Activated T-helper 1 cell treated with Interleukin-2 at 50 U/mL for 16 hours (primary cell): ENCODE measurements at places on chromosomes 6 and 20.
A peak's percentile ranks its signal among the peaks of the same experiment; 100 is the strongest.

GRCh38 chr6:8855411-8855810 lies 420.1 kb upstream of the SLC35B3 start:
- DNase-seq: no peak

- DNase-seq: no peak
These were observed 2.8 kb upstream of the CSTL1 start for GRCh38 chr20:23436681-23437080.

GRCh38 chr6:128244751-128245405 lies 275.5 kb downstream of the PTPRK start:
- DNase-seq: no peak

DNA sequence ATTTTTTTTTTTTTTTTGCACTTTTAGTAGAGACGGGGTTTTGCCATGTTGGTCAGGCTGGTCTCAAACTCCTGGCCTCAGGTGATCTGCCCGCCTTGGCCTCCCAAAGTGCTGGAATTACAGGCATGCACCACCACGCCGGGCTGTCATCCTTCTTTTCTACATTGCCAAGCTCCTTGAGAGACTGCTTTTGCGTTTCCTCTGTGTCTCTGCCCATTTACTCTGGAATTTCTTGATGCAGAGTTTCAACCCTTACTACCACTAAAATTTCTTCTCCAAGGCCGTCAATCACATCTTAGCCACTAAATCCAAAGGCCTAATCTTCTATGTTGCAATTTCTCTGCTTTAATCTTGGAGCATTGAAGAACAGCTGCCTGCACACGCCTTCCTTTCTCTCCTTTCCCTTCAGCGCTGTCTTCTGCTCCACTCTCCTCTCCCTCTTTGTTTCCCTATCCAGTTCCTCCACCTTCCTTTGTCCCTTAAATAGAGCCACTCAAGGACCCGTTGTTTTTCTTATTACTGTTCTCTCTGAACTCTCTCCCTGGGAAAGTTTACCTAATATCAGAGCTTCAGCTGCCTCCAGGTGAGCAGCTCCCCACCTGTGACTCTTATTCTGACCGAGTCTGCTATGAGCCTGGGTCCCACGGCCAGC lies 98.8 kb downstream of the SLC35B3 start:
- DNase-seq: no peak

DNA sequence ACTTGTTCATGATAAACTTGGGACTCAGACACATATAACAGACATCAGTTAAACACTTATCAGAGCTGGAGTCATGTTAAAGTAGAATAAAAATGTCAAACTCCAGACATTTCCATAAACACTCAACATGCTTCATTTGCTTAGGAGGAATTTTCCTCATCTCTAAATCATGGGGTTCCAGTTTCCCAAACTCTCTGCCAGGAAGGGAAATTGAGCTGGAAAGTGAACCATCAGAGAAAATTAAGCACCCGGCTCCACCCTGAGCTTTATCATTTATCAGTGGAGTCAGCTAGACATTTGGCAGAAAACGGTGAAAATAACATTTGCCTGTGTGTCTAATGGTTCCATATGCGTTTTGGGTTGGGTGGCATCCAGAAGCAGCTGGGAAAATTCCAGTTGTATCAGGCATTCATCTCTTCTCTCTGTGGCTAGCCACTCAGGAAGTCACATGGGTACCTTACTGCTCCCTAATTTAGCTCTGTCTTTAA lies 25.3 kb upstream of the ZNFX1 start:
- no peak for DNase-seq

DNA sequence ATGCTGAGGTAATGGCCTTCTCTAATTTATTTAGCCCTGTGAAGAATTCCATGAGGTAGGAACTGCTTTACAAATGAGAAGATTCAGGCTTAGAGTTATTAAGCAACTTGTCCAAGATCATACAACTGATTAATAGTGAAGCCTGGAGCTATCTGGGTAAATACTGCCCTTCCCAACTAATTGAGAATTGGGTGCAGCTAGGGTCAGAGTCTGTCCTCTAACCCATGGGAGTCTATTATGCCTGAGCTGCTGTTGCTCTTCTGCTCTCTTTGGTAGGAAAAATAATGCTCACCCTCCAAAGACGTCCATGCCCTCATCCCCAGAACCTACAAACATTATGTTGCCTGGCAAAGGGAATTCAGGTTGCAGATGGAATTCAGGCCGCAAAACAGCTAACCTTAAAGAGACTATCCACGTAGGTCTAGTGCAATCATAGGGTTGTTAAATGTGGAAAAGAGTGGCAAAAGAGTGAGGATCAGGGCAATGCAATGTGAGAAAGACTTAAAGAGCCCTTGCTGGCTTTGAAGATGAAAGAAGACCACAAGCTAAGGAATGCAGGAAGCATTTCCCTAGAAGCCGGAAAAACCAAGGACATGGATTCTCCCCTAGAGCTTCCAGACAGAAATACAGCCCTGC lies 90.1 kb downstream of the SPTLC3 start:
- no peak for DNase-seq

GRCh38 chr6:42417641-42418112 lies 34.0 kb downstream of the TRERF1 start:
- DNase-seq: peak; percentile 19

- DNase-seq: no peak
These were observed 26.9 kb downstream of the FRK start for GRCh38 chr6:116033687-116034303.

GRCh38 chr6:118553132-118553531 lies 5.0 kb downstream of the PLN start:
- DNase-seq: no peak

DNA sequence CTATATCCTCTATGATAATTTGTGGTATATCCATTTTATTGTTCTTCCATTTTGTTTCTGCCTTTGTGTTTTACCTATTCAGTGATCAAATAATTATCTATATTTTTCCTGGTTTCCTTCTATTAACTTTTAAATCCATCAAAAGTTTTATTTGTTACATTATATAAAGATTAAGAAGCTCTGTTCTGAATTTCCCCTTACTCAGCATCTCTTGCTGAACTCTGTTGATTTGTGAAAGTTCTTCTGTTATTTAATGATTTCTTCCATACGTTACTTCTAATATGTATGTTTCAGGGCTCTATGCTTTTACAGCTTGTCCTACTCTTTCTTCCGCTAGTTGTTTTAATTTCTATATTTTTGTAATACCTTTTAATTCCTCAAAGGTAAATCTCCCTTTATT lies 87.1 kb downstream of the LIN28B start:
- no peak for DNase-seq
